Caudate nucleus (tissue), 63 donors: ENCODE measurements at places on chromosomes 7 and 10.
A peak's percentile ranks its signal among the peaks of the same experiment; 100 is the strongest.

- no peak for DNase-seq
These were observed 13.0 kb downstream of the FAM20C start for GRCh38 chr7:205115-206010.

- DNase-seq = no peak
These were observed 67.8 kb downstream of the TMEM26 start for GRCh38 chr10:61385231-61386001.

DNA sequence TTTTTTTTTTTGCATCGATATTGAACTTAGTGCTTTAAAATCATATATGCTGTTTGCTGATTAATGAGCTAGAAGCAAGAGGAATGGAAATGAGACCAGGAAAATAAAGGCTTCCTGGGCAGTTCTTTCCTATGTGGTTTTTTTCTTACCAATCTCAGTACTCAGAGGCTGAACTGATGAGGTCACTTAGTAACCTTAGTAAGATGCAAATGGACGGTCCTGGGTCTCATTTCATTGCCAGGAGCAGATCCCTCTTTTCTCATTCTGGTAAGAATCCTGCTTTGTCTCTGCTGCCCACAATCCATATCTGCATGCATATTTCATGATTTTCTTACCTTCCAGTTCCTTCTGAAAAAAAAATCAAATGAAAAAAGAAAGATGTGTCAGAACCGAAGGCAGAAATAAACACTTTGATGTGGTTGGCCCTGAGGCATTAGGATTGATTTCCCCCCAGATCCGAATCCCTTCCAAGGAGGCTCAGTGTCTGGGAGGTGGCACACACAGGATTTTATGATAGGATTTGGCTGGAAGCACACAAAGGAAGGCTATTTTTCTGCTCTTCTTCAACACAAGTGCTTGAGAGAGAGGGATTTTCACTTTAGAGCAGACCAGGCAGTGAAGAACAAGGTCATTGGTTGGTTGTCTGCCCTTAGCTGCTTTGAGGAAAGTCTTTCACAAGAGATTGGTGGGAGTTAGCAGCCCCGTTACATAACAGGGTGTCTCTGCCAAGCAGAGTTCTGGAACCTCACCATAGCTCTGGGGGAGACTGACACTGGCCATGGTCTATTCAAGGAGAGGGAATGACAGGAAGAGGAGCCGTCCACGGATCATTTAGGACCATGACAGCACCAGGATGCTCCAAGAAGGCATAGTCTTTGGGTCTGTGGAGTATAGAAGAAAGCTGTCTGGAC is 150.0 kb downstream of the CAMK1D start:
- DNase-seq = peak; percentile 20

- no peak for DNase-seq
These were observed 51.4 kb upstream of the OIT3 start for GRCh38 chr10:72842164-72842563.

- DNase-seq = no peak
These were observed 153.8 kb downstream of the PRKG1 start for GRCh38 chr10:51227897-51228713.

DNA sequence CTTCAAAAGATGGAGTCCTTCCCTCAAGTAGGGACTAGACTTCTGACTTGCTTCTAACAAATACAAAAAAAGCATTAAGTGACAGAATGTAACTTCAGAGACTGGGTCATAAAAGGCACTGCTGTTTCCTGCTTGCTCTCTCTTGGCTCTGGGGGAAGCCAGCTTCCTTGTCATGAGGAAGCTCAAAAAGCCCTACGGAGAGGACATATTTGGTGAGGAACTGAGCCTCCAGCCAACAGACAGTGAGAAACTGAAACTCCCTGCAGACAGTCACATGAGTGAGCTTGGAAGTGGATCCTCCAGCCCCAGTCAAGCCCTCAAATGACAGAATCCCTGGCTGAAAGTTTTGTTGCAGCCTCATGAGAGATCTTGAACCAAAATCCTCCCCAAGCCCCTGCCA is 26.3 kb upstream of the SLC35G1 start:
- no peak for DNase-seq

- no peak for DNase-seq
These were observed 12.7 kb downstream of the GPRIN2 start for GRCh38 chr10:46543466-46544377.

DNA sequence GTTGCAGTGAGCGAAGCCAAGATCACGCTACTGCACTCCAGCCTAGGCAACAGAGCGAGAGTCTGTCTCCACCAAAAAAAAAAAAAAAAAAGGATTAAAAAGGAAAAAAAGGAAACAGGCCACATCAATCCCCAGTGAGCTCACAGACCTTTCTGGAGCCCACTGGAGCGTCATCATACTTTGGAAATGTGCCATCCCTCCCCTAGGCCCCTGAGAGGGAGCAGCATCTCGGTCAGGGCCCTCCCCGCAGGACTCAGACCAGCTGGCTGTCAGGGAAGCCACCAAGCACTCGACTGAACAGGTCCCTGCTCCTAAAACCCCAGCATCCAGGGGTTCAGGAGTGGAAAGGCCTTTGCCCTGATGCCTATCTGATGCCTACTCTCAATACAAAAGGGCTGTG is 97.9 kb upstream of the SH2B2 start:
- no peak for DNase-seq

DNA sequence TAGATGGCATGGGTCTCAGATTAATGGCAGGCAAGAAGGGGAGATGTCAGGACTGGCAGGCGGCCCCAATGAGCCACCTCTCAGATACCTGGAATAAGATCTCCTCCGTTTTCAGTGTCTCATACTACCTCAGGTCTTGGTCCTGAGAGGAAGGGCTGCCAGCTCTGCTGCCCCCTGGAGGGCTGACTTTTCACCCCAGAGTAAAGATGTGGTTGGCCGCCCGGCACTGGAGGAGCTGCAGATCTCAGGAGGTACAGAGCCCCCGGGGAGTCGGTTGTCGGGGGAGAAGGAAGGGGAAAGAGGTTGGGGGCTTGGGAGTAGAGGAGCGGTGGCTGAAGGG is 642 bp upstream of the COL13A1 start:
- no peak for DNase-seq

DNA sequence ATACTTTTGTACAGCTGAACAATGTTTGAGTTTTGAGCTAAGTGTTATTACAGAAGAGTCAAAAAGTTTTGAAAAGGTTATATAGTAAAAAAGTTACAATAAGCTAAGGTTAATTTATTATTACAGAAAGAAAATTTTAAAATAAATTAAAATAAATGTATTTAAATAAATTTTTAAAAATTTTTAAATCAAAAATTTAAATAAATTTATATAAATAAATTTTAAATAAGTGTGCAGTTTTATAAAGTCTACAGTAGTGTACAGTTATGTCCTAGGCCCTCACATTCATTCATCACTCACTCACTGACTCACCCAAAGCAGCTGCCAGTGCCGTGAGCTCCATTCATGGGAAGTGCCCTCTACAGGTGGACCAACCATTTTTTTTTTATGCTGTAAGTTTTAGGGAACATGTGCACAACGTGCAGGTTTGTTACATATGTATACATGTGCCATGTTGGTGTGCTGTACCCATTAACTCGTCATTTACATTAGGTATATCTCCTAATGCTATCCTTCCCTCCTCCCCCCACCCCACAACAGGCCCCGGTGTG is 462.9 kb upstream of the ZMIZ1 start:
- no peak for DNase-seq

- no peak for DNase-seq
These were observed 182.2 kb downstream of the SPAG6 start for GRCh38 chr10:22527520-22527919.

DNA sequence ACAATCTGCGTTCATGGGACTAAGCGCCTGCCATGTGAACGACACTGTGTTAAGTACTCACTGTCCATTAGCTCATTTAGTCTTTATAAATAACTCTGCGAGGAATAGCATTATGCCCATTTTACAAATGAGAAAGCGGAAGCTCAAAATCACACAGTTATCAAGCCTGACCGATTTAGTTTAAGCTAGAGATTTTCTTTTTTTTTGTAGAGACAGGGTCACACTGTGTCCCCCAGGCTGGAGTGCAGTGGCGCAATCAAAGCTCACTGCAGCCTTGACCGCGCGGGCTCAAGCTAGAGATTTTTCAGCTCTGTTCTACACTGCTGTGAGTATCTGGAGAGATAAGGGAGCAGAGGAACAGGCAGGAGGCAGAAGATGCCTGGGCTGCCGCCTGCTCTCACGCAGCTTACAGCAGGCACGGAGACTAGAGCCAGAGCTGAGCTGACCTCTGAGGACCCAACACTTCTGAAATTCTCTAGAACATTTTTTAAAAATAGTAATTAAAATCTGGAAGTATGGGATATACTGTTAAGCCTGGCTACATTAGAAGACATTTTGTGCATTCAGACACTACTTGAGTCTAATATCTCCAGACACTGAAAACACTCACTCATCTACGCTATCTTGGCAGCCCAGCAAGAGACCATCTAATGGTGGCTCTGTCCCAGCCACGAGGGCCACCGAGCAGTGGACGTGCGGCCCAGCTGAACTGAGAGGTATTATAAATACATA is 38.7 kb downstream of the GNA12 start:
- no peak for DNase-seq

DNA sequence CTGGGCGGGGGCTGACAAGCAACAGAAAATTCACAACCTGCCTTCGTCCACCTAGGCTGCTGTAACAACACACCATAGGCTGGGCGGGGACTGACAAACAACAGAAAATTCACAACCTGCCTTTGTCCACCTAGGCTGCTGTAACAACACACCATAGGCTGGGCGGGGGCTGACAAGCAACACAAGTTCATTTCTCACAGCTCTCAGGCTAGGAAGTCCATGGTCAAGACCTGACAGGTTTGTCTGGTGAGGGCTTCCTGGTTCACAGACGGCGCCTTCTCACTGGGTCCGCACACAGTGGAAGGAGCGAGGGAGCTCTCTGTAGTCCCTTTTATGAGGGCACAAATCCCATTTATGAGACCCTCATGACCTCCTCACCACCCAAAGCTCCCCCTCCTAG is 52.2 kb downstream of the DIP2C start:
- DNase-seq = no peak

- DNase-seq = no peak
These were observed 67.5 kb downstream of the STRA8 start for GRCh38 chr7:135300913-135301765.

- no peak for DNase-seq
These were observed 5.9 kb upstream of the CAV1 start for GRCh38 chr7:116518961-116519360.

- no peak for DNase-seq
These were observed 48.9 kb upstream of the DUSP5 start for GRCh38 chr10:110448682-110449418.

DNA sequence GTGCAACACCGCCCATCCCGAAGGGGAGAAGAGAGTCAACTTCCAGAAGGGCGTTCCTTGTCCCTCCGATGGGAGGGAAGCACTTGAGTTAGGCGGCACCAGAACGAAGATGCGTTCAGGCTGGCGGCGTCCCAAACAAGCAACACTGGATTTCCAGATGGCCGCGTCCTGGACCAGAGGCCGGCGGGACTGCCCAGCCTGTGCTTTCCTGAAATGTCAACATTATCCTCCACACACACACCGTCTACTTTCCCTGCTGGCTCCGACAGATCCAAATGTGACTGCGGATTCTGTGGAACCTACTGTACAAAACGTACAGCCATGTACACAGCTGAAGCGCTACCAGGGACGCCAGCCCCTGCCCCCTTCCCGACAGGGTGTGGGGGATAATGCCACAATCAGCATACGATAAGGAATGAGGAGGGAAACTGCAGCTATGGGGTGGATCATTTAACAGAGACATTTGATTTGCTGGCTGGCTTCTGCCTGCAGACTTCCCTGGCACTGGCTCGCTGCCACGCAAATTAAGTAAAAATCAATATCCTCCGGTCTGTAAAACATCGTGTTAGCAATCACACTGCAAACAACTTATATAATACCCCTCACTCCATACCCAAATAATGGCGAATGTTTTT is 82.1 kb downstream of the ZRANB1 start:
- DNase-seq = peak; percentile 49

DNA sequence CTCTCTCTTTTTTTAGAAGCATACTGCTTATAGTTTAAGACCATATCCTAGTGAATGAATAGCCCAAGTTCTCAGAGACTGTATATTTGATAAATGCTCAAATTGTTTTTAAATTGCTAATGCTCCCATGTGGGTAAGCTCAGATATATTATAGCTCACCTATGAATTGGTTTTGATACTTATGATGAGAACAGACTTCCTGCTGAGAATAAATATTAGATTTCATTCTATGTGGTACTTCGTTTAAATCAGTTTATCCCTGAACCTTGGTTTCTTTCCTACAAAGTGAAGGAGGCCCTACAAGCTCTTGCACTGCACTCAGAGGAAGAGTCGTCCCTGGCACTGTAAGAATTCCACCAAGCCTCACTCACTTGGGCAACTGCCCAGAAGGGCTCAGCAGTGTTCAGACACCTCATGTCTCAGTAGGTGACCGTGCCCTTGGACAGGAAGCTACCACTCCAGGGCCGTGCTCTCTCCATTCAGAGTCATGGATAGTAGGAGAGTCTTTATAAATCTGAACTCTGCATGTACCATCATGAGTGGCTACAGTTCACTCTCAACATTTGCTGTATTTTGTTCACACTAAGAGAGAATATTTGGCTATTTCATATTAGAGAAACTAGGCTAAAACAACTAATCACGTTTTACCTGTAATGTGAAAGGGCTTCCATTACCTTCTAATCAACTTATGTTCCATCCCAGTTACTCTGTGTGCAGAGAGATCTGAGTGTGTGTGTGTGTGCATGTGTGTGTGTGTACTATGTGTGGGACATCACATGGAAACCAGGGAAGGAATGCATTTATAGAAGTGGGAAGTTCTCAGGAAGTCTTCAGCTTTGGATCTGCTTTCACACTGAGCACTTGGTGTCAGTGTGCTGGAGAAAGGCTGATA is 93.8 kb downstream of the PTPRE start:
- DNase-seq = no peak

DNA sequence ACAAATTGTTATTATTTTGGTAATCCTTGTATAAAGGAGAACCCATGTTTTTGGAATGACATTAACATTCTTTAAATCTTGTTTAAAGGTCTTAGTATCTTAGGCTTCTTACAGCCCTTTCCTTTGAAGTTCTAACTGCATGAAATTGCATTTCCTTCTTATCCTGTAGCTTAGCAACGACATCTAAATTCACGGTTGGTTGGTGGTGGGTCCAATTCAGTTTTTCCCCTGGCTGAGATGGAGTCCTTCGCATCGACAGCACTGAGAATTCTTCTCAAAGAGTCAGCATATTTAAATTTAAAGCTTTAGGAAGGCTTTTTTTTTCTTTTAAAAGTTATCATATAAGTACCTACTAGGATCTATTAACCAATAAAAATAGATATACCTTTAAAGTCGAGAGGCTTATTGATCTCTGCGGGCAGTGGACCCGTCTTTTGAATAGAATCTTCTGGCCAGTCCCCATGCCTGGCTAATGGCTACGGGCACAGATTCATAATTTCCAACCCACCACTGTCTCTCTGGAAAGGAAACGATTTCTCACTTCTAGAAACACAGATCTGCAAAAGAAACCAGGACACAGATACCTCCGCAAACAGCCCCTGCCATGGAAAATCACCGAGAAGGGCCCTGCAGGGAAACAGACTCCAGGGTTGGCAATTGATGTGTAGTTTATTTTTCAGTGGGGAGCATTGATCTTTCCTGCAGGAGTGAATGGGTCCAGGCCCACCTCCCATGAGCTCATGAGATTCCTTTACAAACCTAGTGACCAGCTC is 63.4 kb downstream of the RAMP3 start:
- DNase-seq = no peak
